ENCODE measurements at places on chromosomes 6 and 20.

GRCh38 chr6:44020148-44020547 lies 107.1 kb downstream of the MRPL14 start:
- DNase-seq, result no peak

GRCh38 chr6:125201961-125202729 lies 48.6 kb downstream of the TPD52L1 start:
- no peak for DNase-seq

DNA sequence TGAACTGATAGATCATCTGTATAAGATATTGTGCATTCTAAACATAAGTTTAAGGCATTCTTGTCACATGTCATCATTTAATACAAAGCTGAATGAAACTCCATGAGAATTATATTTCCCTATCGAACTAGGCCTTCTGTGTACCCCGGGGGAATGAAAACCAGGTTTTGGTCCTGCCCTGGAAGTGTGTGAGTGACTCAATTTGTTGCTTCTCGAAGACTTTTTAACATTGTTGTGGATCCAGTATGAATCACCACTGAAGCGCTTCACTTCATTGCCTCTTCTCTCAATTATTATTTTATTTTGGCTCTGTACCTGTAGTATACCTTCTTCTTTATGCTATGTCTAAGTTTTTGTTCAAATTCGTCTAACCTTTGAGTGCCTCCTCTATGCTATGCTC lies 150.8 kb downstream of the GRIK2 start:
- DNase-seq, result no peak

GRCh38 chr20:38104285-38104684 lies 60.8 kb downstream of the TGM2 start:
- no peak for DNase-seq

DNA sequence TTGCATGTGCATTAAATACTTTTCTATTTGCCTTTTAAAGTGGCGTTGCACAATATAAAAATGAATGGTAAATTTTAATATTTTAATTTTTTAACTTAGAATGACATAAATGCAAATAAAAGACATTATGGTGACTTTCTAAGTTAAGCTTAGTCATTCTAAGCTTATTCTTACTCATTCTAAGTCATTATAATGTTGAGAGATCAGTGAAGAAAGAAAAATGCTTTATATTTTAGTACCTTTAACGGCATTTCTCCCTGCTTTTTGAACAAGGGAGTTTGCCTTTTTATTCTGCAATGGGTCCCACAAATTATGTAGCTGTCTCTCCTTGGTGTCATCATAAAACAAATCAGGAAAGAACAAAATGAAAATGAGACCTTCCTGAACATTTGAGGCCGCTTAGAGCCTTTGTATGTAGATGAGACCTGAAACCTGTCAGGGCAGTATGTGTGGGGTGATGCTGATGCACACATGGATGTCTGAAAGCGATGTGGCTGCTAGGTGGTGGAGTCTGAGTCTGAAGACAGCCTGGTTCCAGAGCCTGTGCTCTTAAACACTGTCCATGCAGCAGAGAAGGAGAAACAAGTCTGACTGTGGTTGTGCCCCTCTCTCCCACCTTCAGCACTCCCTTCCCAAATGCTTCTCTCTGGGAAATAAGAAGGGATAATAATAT lies 158.0 kb downstream of the PHF3 start:
- no peak for DNase-seq

- DNase-seq, result no peak
These were observed 314.3 kb upstream of the NT5E start for GRCh38 chr6:85135376-85136094.

GRCh38 chr20:37573626-37574198 lies 46.0 kb upstream of the BLCAP start:
- DNase-seq, result no peak

GRCh38 chr20:40422656-40423055 lies 266.4 kb downstream of the MAFB start:
- no peak for DNase-seq

DNA sequence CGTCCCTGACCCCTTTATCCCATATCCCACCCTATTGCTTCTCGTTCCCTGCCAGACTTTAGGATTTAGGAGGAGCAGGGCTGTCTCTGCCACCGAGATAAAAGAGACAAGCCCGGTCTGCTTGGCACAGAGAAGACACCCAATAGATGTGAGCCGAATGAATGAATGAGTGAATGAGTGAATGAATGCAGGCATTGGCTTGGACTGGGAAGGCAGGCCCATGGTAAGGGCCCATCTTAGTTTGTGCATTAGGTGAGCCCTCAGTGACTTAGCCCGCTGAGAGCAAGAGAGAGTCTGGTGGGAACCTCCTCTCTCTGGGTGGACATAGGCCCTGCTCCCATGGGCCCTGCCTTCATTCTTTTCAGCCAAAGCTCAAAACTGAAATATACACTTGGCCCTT lies 879 bp upstream of the BPIFB6 start:
- no peak for DNase-seq

DNA sequence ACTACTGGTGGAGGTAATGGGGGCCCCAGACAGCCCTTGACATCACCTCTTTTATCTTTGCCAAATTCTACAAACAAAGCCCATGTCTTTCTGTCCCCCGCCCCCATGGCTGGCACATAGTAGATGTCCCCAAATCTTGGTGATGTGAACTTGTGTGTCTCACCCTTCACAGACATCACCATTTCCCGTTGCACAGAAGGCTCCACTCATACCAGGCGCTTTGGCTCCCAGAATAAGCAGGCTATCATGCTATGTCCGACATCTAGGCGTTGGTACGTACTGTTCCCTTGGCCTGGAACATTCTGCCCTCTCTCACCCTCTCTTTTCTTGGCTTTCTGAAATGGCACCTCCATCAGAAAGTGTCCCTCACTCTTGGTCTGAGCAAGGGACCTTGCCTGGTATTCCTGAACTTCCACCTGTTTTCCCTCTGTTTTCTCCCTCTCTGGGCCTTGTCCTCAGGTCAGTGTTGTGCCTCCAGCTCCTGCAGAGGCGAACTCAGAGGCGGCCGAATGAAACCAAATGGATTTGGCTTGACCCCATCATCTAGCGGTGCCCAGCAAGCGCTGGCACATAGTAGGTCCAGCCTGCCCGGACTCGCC lies 968 bp upstream of the CCN5 start:
- DNase-seq, result no peak

GRCh38 chr6:32075781-32076180 lies 33.4 kb downstream of the TNXB start:
- no peak for DNase-seq

DNA sequence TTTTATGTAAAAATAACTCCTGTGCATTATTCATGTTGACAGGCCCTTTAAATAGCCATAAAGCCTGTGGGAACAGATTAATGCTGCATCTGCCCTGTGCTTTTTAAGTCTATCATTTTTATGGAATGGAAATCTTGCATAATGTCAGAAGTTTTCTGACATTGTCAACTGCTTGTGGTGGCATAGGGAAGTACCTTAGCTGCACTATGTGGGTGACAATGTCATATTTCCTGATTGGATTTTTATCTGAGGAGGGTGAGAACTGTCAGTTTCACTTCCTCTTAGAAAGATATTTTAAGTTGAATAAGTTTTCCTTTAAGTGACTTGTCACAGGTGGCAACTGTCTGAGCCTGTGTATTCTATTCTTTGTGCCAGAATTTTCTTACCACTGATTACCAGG lies 267.9 kb downstream of the PLCB1 start:
- no peak for DNase-seq

DNA sequence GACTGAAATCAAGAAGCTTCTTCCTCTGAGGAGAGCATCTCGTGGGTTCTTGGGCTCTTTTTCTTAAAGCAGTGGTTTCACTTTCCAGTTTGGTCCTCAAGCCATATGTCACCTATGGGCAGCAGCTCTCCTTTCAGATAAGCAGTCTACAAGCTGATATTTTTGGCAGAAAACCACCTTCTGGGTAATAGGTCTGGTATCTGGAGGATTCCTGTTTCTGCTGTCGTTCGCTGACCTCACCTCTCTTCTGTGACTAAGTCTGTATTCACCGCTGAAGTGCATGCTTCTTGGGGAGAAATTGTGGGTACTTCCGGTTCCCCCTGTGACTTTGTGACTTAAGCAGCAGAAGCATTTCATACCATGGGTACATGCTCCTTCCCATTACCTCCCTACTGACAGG lies 193.6 kb downstream of the EDN1 start:
- DNase-seq, result no peak

GRCh38 chr6:90107771-90108282 lies 188.8 kb downstream of the BACH2 start:
- DNase-seq, result no peak

DNA sequence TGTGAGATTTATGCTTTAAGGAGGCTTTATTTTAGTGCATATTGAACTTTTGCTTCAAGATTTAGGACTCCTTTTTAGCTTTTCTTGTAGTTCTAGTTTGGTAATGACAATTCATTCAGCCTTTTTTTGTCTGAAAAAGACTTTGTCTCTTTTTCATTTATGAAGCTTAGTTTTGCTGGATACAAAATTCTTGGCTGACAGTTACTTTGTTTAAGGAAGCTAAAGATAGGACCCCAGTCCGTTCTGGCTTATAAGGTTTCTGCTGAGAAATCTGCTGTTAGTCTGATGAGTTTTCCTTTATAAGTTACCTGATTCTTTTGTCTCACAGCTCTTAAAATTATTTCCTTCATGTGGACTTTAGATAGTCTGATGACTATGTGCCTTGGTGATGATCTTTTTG lies 142.8 kb upstream of the B3GAT2 start:
- DNase-seq, result no peak

GRCh38 chr6:63395381-63395780 lies 75.6 kb upstream of the LGSN start:
- DNase-seq, result no peak
